CD4-positive, alpha-beta T cell treated with Interleukin-21 for 1 hour (primary cell): ENCODE measurements at places on chromosomes 16 and 17.

- no peak for DNase-seq
Observed at GRCh38 chr17:73470316-73470826, 158.6 kb upstream of the CDC42EP4 start.

DNA sequence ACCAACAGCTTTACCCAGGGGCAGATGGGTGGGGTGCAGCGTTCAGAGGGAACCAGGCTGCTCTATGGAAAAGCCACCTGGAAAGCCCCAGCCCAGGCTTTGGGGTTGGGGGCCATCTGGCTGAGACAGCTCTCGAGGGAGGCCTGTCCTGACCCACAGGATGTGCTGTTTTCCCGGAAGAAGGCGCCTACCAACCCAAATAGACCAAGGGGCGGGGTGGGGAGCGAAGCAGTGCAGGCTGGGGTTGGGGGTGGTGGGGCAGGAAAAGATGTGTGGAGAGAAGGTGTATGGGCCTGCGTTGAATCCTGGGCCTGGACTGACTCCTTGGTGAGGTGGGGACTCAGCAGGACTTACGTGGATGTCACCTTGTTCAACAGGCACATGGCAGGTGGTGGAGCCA, 87.9 kb downstream of the N4BP1 start:
- DNase-seq, result no peak

DNA sequence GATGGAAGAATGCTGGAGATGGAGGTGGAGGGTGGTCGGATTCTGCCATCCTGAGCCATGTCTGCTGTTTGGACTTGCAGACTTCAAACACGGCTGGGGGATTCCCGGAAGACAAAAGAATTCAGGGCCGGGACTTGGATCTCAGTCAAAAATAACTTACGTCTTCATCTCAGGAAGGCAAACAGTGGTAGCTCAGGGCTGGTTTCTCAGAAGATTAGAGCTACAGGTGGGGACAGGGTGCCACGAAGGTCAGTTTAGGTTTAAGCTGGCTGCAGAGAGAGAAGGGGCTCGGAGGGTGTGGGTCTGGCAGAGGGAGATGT, 4.3 kb upstream of the RHBDL3 start:
- no peak for DNase-seq

GRCh38 chr16:7504844-7505243, 172.2 kb downstream of the RBFOX1 start:
- DNase-seq, result no peak

DNA sequence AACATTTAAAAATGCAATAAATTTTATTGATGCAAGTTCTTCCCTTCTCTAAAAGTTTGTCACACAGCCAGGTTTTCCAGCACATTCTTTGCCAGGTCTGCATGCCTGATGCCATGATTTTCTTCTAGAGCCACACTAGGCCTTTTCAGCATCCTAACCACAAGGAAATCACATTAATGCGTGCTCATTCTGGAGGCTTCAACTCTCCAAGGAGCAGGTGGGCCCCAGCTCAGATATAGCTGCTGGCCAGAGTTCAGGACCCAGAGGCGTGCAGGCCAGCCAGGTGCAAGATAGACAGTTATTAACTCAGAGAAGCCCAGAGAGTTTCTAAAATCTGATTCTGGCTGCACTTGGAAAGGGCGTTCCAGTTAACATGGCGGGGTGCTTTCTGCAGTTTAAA, 124.5 kb upstream of the MAF start:
- no peak for DNase-seq

GRCh38 chr17:14057591-14057990, 11.7 kb upstream of the COX10 start:
- DNase-seq, result no peak

DNA sequence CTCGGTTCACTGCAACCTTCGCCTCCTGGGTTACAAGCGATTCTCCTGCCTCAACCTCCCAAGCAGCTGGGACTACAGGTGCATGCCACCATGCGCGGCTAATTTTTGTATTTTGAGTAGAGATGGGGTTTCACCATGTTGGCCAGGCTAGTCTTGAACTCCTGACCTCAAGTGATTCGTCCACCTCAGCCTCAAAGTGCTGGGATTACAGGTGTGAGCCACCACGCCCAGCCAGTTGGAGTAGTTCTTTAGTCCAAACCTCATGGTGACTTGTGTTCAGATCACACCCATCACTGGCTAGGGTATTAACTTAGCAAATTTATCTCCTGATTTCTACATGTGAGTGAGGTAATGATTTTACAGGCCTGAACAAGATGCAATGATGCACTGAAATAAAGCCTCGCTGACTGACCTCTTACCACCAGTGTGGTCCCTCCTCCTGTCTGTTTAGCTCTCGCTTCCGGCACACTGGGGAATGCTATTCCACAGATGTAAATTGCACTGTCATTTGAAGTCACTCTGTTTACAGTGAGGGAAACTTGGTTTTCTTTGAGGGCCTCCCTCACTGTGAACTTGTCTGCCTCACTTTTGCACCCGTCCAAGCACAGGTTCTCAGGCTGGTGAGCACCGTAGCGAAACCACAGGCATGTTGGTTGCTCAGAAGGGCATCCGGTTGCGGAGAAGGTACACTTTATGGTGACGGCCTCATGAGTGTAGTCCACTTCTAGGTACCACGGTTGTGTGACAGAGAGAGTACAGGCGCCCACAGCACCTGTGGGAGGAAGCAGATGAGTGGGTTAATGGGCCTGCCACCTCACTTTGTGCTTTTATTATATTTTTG, 5.5 kb downstream of the IGSF6 start:
- DNase-seq, result peak; percentile 80

DNA sequence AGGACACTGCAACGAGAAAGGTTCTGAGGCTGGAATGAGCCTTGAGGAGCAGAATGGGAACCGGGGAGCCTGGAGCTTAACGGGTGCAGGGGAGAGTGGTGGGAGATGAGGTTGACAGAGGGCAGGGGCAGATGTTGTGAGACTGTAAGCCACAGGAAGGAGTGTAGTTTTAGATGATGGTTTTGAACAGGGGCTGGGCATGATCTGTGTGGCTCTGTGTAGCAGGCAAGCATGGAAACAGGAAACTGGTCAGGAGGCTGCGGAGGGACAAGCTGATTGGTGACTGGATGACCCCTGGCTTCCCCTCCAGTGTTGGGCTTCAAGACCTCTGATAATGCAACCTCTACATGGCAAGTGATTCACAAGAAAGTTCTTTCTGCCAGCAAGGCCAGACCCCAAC, 1.4 kb upstream of the CNGB1 start:
- DNase-seq, result no peak

- DNase-seq, result no peak
Observed at GRCh38 chr17:50265690-50266315, 8.5 kb upstream of the TMEM92 start.

DNA sequence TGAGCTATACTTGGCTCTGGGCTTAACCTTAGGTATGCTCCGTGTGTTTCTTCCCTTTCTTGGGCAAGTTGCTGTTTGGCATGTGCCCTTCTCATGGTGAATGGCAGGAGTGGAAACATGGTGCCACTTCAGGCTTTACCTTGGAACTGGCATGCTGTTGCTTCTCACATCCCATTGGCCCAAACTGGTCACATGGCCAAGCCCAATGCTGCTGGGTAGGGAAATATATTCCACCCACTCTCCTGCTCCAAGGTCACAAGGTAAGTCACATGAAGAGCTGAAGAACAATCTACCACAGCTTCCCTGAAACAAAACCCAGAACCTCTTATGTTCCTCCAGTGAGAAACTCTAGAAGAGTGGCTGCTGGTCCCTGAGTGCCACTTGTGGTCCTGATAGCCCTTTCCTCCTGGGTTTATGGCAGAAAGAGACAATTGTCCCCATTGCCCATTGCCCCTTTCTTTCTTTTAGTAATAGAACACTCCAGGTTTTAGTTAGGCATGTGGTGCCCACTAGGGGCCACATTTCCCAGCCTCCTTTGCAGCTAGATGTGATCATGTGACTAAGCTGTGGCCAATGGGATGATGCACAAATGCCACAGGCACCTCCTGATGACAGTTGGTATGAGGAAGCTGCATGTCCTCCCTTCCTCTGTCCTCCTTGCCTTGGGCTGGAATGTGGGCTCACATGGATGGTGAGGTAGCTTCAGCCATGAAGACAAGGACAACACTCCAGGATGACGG, 50.3 kb downstream of the MEOX1 start:
- DNase-seq, result no peak

- DNase-seq, result no peak
Observed at GRCh38 chr17:2883544-2884213, 87.4 kb downstream of the RAP1GAP2 start.

- DNase-seq, result peak; percentile 29
Observed at GRCh38 chr17:2724784-2725164, 13.2 kb upstream of the CLUH start.

- no peak for DNase-seq
Observed at GRCh38 chr17:76972046-76972641, 103.9 kb downstream of the MGAT5B start.

- no peak for DNase-seq
Observed at GRCh38 chr16:81066681-81067080, 10.4 kb downstream of the C16orf46 start.

GRCh38 chr16:87636050-87636684, 33.9 kb downstream of the JPH3 start:
- DNase-seq, result peak; percentile 78

GRCh38 chr16:27465483-27465879, 63.5 kb downstream of the IL21R start:
- DNase-seq, result no peak

- no peak for DNase-seq
Observed at GRCh38 chr16:64865069-64865696, 256.7 kb downstream of the CDH11 start.

DNA sequence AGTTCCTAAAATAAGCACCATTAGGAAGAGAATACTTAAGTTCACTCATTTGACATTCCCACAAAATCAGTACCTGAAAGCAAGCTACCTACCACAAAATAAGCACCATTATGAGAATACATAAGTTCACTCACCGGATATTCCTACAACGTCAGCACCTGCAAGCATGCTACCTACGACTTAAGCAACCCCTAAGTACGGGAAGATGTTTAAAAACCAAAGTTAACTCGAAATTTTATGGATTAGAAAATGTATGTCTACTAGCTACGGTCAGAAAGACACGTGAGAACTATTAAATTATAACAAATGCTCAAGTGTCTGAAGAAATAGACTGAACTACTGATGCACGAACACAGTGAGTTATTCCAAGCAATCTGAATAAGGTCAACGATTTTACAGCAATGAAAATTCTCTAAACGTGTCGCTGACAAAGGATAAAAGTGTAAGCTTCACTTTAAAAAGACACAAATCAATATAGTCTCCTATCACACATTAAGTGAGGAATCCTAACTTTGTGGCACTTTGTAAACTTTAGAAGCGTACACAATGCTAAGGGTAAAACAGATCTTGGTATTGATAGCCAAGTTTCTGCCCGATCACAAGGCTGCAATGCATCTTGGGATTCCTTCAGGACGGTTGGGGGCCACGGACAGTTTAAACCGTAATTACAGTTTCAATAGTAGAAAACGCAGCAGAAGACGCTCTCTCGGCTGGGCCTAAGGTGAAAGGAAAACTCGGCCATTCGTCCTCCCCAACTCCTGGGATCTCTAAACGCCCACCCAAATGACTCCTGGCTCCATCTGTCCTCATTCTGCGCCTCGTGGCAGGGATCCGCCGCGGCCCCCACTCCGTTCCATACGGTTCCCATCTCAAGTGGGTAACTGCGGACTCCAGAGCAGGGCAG, 1.3 kb downstream of the GSPT1 start:
- peak; percentile 49 for DNase-seq

- no peak for DNase-seq
Observed at GRCh38 chr16:19718624-19718965, 524 bp downstream of the IQCK start.

GRCh38 chr16:23871924-23872323, 36.1 kb downstream of the PRKCB start:
- no peak for DNase-seq

GRCh38 chr17:57645950-57646665, 99.0 kb downstream of the CCDC182 start:
- DNase-seq, result no peak

GRCh38 chr17:39794249-39794970, 56.7 kb downstream of the GRB7 start:
- peak; percentile 60 for DNase-seq

DNA sequence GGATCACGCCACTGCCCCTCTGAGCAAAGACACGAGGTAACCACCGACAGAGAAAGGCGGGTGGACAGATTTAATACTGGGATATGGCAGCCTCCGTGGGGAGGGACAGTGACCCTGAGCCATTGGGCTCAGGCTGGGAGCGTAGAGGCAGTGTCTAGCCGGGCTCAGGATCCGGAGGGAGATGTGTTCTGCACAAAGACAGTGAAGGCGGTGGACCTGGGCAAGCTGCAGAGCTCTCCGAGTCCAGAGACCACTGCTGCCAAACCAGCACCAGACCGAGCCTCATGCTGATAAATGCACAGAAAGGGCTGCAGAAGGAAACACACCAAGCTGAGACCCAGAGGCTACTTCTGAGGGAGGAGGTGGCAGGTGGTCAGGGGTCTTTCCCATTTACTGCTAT, 26.5 kb upstream of the MTSS2 start:
- DNase-seq, result no peak

GRCh38 chr16:3242709-3243108, 7.8 kb upstream of the ZNF200 start:
- DNase-seq, result no peak

- no peak for DNase-seq
Observed at GRCh38 chr16:25297151-25297787, 39.6 kb upstream of the ZKSCAN2 start.

GRCh38 chr17:44976206-44976605, 8.1 kb upstream of the C1QL1 start:
- no peak for DNase-seq

- no peak for DNase-seq
Observed at GRCh38 chr17:41486809-41487530, 2.7 kb downstream of the KRT36 start.

DNA sequence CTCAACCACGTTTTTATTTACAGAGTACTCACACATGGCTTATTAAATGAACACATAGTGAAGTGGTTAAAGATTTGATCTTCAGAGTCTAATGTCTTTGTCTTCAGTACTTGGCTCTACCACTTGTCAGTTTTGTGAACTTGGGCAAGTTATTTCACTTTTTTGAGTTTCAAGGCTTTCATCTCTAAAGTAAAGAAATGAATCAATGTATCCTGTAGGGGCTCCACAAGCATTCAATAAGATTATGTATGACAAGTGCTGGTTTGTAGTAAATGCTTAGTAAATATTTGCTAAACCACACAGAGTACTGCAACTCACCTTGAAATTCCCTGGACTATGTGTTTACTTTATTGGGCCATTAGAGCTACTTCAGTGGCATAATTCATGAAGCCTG, 446.0 kb upstream of the GOT2 start:
- DNase-seq, result no peak

DNA sequence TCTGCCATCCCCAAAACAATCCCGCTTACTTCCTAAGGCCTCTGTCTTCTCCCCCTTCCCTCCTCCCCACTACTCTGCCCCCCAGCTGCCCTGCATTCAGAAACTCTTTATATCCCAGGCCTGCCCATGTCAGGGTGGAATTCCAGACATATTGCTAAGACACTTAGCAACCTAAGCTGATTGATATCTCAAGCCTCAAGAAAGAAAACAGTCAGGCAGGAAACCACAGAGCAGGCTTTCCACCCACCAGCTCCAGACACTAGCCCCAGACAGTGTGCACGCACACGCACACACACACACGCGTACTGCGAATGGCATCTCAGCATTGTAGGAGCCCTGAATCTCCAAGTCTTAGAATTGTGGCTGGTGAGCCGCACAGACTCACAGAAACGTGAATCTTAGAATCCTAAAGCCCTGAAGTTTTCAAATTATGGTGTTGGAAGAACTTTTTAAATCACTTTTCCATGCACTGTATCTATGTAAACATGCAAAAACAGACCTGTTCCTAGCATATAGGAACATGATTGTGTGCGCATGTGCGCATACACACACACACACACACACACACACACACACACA, 8.8 kb upstream of the LPCAT2 start:
- peak; percentile 3 for DNase-seq

GRCh38 chr17:50533185-50533584, 650 bp downstream of the EPN3 start:
- DNase-seq, result no peak
